Stimulated activated CD8-positive, alpha-beta memory T cell treated with anti-CD3 and anti-CD28 coated beads, Interleukin-12 subunit alpha, Interleukin-12 subunit beta, amount 100 ng/mL, for 1 hour (primary cell): ENCODE measurements at places on chromosomes 16 and 17.

DNA sequence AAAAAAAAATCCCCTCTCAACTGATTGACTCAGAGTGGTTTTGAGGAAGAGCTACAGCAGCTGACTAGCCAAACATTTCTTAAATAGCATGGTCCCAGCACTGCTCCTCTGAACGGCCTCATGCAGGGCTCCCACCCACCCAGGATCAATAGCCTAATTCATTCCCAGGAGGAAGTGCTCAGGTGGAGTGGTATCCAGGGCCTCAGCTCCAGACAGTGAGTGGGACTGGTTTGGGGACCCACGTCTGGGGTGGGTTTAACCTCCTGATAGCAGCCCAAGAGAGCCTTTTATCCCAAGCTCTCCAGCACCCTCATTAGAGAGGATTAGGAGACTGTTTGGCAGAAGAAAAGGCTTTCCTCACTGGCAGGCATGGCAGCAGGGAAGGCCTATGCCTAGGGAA is 68.5 kb upstream of the CDH5 start:
- DNase-seq, result no peak

DNA sequence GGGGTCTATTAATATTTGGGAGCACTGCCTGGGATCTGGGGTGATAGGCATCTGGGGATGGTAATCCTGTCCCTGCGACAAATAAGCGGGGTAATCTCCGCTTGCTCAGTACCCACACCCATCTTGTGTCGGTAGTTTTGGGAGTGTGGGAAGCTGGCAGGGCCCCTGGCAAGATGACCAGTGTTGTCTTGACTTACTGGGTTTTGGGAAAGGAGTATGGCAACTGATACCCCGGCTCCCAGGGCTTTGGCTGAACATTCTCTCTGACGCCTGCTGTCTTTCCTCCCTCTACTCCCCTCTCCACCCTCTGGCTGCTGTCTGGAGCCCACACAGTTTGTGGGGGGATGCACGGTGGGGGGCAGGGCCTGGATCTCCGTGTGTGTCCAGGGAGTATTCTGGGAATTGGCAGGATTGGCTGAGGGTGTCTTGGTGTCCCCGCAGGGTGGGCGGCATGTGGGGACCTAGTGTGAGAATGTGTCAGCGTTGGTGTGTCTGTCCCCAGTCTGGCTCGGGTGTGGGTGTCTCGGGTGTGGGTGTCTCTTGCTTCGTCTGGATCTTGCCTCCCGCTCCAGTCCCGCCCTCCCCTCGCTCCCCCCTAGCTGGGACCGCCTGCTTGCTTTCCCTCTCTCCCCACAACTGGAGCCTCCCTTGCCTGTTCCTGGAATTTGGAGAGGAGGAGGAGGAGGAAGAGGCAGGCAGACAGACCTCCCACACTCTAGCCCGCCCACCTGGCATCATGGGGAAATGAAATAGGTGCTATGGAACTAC is 12.0 kb downstream of the RARA start:
- DNase-seq, result peak; percentile 55

- no peak for DNase-seq
These were observed 101.5 kb downstream of the MGAT5B start for GRCh38 chr17:76969598-76970172.

GRCh38 chr17:4673986-4674684 is 29.8 kb downstream of the PELP1 start:
- no peak for DNase-seq

DNA sequence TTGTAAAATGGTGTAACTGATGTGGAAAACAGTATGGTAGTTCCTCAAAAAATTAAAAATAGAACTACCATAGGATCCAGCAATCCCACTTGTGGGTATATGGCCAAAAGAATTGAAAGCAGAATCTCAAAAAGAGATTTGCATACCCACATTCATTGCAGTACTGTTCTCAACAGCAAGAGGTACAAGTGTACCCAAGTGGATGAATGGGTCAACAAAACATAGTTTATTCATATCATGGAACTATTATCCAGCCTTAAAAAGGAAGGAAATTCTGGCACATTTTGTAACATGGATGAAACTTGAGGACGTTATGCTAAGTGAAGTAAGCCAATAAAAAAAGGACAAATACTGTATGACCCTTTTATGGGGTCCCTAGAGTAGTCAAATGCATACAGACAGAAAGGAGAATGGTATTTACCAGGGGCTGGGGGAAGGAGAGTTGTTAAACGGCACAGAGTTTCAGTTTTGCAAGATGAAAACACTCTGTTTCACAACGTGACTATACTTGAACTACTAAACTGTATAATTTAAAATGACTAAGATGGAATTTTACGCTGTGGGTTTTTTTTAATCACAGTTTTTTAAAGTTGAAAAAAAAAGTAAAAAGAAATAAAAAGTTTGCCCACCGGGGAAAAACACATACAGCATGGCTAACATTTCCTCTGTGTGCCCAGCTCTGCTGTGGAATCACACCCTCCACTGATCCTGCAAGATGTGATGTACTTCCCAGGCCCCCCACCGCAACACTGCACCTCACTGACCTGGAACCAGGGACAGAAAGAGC is 6.1 kb downstream of the TVP23A start:
- DNase-seq, result no peak
